Stimulated activated CD4-positive, alpha-beta T cell treated with anti-CD3 and anti-CD28 coated beads, TNF-alpha, amount 100 ng/mL, for 1 hour (primary cell): ENCODE measurements at places on chromosomes 2 and 18.

DNA sequence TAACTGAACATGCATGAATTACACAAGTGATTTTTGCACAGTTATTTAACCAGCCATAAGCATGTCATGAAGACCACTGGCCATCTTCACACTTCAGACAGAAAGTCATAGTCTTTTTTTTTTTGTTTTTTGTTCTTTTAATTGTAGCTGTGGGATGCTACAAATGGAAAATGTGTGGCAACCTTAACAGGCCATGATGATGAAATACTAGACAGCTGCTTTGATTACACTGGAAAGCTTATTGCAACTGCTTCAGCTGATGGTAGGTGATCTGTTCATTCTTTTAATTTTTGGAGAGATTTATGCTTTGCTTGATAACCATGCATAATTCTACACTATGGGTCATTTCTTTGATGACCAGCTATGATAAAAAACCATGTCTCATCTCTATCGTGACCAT lies 35.6 kb downstream of the DAW1 start:
- no peak for DNase-seq

GRCh38 chr2:26527726-26528585 lies 50.0 kb upstream of the OTOF start:
- DNase-seq: no peak

GRCh38 chr2:68388772-68389171 lies 23.7 kb downstream of the PLEK start:
- DNase-seq: no peak

- no peak for DNase-seq
These were observed 62.3 kb upstream of the GREB1L start for GRCh38 chr18:21179590-21180220.

DNA sequence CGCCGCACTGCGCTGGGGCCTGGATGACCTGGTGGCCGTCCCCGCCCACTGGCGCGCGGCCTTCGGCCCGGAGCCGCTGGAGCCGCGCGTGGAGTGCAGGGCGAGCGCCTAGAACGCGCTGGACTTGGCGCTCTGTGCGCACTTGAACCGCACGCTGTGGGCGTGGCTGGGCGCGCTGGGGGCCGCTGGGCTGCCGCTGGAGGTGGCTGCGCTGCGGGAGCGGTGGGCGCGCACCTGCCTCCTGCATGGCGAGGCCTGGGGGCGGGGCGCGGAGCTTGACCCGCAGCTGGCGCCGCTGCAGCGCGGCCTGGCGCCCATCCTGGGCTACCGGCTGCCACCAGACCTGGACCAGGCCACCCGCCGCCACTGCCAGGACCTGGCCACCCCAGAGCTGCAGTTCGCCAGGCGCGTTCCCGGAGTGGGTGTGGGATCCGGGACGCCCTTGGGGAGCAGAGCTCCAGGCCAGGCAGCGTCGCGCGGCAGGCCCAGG lies 9.9 kb downstream of the AQP12B start:
- no peak for DNase-seq

DNA sequence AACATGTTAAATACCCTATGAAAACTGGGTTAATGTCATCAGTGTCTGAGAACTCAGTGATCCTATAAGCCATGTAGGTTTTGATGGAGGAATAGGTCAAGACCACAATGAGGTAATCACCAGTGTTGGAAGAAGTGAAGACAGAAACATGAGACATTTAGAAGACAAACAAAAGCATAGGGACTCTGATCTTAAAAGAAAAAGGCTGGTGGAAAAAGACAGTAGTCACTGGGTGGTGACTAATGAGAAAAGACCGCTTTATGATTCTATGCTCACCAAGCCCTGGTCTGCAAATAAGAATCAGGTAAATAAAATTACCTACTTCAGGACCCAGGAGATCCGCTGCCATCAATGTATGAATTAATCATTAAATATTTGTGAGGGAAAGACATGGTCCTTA lies 271.9 kb downstream of the GPD2 start:
- no peak for DNase-seq

DNA sequence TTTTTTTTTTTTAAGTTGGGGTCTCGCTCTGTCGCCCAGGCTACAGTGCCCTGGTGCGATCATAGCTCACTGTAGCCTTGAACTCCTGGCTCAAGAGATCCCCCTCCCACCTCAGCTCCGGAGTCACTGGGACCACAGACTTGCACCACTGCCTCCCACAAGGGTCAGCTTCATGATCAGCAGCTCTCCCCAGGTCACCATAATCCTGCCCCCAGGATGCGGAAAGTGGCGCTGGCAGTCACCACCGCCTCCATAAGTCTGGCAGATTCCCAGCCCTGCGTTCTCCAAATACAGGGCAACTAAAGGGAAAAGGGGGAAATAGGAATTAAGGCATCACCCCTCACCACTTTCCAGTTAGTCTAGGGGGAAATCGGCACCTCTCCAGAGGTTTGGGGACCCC lies 5.2 kb upstream of the ARID5A start:
- DNase-seq: no peak

DNA sequence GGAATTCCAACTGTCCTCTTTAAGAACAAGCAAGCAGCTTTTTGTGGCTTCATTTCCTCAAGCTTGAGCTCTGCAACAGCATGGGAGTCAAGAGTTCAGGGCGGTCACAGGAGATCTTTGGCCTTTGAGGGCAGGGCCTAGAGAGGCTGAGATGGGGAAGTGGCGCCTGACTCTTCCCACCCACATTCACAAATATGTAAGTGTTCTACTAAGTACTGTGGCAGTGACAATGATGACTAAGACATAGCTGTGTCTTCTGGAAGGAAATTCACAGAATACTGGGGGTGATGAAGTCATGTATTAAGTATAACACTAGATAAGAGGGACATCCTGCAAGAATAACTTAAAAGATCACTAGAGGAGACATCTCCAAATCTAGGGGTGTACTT lies 15.0 kb downstream of the RND3 start:
- DNase-seq: no peak

DNA sequence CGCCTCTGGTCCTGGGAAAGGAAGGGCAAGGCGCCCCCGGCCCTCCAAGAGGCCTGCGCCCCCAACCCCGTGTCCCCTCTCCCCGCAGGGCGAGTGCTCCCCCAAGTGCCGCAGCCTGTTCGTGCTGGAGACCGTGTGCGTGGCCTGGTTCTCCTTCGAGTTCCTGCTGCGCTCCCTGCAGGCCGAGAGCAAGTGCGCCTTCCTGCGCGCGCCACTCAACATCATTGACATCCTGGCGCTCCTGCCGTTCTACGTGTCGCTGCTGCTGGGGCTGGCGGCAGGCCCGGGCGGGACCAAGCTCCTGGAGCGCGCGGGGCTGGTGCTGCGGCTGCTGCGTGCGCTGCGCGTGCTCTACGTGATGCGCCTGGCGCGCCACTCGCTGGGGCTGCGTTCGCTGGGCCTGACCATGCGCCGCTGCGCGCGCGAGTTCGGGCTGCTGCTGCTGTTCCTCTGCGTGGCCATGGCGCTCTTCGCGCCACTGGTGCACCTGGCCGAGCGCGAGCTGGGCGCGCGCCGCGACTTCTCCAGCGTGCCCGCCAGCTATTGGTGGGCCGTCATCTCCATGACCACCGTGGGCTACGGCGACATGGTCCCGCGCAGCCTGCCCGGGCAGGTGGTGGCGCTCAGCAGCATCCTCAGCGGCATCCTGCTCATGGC lies 52.4 kb downstream of the SLC66A2 start:
- no peak for DNase-seq

DNA sequence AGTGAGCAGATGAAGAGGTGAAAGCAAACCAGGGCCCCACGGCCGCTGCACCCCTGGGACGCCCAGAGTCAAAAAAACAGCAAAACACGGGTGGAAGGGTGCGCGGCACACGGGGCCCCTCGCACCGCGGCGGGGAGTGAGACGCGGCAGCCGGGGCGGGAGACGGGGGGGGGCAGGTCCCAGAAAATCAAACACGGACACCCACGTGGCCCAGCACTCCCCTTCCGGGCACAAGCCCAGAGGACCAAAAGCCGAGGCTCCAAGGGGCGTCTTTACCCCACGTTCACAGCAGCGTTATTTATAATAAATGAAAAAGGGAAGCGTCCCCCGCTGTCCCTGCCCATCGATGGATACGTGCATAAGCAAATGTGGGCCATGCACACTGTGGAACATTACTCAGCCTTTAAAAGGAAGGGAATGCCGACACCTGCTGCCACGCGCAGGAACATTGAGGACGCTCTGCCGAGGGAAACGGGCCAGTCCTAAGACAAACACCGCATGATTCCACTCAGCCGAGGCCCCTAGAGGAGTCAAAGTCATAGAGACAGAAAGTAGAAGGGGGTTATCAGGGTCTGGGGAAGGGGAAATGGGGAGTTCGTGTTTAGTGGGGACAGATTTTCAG lies 677 bp upstream of the COPS9 start:
- DNase-seq: peak; percentile 29

DNA sequence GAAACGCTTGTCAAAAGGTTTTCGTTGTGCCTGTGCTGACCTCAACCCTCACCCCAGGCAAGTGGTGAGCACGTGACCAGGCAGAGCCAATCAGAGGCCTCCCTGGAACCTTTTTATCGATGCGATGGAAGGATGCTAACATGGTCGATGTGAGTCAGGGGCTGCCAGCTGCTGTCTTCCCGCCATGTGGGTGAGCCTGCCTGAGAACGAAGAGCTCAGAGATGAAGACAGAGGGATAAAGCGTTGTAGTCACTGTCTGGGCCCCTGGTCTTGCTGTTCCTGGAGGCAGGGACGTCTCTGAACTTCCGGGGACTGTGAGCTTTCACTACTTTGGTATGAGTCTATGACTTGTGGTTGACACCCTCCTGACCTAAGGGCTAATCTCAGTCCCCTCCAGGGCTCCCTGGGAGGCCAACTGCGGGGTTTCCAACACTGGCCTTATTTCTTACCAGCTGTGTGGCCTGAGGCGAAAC lies 18.6 kb downstream of the DNMT3A start:
- no peak for DNase-seq

- DNase-seq: no peak
These were observed 74.4 kb downstream of the KIAA1328 start for GRCh38 chr18:36903215-36903928.
